GM13977 (cell line): ENCODE measurements at places on chromosomes 13 and 19.

DNA sequence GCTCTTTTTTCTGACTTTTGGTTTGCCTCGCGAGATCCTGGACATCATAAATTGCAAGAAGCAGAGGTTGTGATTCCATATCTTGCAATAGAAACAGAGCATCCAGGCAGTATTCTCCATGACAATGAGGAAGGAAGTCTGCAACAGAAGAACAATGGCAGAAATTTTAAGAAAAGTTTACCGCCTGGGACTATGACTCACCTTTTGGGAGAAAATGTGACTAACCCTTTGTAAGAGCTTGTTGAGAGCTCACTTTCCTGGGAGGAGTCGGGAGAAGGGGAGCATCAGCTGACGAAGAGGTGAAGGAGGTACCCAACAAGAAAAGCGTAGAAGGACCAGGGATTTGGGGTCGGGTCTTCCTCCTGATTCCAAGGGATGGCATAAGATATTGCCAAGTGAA lies 34.3 kb upstream of the TNFSF11 start:
- DNase-seq, result no peak

DNA sequence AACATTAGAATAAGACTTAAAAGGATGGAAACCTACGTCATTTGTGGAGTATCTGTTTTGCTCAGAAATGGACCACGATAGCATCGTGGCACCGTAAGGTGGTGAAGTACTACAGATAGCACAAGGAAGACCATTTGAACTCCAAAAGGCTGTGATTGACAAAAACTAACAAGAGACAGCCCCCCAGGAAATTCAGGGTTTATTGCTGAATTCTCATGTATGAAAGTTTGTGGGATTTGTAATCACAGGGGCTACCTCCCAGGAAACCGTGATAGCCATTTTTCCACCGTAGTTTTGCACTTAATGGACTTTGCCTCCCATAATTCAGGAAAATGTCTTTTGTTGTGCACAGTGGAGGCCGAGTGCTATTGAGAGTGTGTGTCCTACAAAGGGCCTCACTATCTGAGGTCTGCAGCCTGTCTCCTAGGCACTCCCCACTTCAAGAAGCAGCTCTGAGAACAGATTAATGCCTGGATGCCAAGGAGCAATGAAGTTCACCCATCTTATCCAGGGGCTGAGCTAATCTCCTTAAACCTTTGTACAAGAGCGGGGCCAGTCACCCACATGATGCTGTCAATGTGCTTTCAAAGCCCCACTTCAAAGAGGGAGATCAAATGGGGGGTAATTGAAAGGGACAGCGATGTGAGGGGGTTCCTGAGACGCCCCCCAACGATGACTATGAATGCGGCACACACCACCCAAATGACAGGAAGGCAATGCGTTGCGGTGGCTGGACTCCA lies 182.6 kb downstream of the COL4A1 start:
- DNase-seq, result no peak

- no peak for DNase-seq
Measured at GRCh38 chr13:42968906-42969305, 23.1 kb downstream of the EPSTI1 start.

- DNase-seq, result no peak
Measured at GRCh38 chr13:113964251-113964995, 9.5 kb downstream of the C13orf46 start.

- DNase-seq, result no peak
Measured at GRCh38 chr19:22026687-22027086, 15.9 kb upstream of the ZNF208 start.
